ENCODE measurements at places on chromosomes 16 and 17.

- no peak for DNase-seq
These were observed 5.1 kb downstream of the CFAP20 start for GRCh38 chr16:58123896-58124600.

DNA sequence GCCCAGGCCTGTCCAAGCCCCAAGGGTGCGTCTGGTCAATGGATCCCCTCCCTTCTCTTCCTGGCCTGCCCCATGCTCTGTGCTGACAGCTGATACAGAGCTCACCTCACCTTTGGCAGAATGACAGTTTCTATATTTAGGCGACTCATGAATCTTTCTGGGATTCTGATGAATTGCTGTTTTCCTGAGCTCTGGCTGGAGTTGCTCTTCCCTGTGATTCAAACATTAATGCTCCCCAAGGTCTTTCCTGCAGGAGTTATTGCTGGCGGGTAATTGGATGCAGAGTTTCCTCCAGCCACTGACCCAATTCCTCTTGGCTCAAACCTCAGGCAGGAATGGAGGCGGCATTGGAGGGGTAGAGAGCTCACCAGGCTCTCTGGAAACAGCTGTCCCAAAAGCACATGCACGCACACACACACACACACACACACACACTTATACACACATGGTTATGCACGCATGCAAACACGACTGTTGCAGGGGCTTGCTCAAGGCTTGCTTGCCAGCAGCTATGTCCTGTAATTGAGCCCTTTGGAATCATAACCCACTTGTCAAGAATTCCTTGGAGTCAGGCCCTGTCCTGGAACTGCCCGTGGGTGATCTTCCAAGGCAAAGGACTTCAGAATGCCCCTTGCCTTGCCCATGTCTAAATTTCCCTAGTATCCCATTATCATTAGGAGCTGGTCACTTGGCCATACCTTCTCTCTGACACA is 128.8 kb downstream of the ASIC2 start:
- DNase-seq: no peak

GRCh38 chr17:34206569-34206968 is 48.5 kb upstream of the CCL2 start:
- DNase-seq: no peak

GRCh38 chr17:65902831-65903522 is 289.0 kb downstream of the CEP112 start:
- DNase-seq: no peak

DNA sequence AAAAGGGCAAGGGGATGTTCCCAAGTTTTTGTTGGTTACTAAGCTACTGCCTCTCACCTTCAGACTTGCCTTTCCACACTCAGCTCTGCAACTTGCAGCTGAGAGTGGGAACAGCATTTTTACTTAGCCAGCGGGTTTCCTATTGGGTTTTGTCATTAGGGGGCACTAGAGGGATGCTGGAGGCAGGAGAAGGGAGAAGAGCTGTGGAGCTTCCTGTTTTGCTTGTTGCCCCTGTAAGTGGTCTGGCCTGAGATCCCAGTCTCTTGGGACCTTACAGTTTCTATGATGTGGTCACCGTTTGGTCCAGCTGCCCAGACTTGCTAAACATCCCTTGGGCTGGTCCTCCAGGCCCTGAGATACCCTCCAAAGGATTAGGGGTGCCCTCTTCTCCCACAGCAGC is 209.6 kb upstream of the NLRP1 start:
- no peak for DNase-seq

GRCh38 chr16:6753553-6753952 is 579.1 kb upstream of the RBFOX1 start:
- no peak for DNase-seq

DNA sequence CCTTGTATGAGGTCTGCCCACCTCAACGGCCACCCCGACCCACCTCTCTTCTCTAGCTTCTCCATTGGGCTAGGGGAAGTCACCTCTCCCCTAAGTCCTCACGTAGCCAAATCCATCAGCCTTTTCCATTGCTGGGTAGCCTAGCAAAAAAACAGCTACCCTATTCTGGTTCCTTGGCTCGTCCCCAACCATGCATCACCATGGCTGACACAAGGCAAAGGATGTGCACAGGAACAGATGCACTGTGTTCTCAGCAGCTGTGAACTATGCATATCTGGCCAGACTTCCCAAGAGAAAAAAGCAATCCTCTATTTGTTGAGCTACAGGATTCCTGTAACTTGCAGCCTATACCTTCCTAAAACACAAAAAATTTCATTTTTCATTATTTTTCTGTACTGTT is 22.0 kb upstream of the FLCN start:
- DNase-seq: no peak

GRCh38 chr16:25689137-25689836 is 2.5 kb upstream of the HS3ST4 start:
- no peak for DNase-seq

GRCh38 chr16:87960852-87961251 is 9.6 kb downstream of the BANP start:
- DNase-seq: no peak

DNA sequence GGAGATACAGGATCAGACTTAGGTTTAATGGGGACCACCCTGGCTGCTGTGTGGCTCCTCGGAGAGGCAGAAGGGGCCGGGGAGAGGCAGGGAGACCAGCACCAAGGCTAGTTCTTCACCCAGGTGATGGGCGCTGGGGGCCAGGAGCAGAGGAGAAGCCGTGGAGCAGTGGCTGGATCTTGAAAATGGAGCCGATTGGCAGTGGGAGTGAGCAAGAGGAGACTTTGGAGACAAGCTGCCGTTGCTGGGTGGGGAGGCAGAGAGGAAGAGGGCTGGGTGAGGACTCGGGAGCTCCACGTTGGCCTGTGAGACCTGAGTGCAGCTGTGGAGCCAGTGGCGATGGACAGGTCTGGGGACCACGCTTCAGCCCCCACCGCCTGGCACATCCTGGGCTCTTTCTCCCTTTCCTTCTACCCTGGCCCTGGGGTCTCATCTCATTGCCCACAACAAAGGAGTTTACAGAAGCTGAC is 9.0 kb downstream of the RAB11FIP4 start:
- DNase-seq: no peak

GRCh38 chr17:34579017-34579946 is at the start of gene TMEM132E:
Gene TMEM132E (plus strand): TSS chr17:34579582. CDS start chr17:34581077, 1,495 bp downstream.
- no peak for DNase-seq

GRCh38 chr17:56447171-56447570 is 146.3 kb upstream of the NOG start:
- no peak for DNase-seq

DNA sequence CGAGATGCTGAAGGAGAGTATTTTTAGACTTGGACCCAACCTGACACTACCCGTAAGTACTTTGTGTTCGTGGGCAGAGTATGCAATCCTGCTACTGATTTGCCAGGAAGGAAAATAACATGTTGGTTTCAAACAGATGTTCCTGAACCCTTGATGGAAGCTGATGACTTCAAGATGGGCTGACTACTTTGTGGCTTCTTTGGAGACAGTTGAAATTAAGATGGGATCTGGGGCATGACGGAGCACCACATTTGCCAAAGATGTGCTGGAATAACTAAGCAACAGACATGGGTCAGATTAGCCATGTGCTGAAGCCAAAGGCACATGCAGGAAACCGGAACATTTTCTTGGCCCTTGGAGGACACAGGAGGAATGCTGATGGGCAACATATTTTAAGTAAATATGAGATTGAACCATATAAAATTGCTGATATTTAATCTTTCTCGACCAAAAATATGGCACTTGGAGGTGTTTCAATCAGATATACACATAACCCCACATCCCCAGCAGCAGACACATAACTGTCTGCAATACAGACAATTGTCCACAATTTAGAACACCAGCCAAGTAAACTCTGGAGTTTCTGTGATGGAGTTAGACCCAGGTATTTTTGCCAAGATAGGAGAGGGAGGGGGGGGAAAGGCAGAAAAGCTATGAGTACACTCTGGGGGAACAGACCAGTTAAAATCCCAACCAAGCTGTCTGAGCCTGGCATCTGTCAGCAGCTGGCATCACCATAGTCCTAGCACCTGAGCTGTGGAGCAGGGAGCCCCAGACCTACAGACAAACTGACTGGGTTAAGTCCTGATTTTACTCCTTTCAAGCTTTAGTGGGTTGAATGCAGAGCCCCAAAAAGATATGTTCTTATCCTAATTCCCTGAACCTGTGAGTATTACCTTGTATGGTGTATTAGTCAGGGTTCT is 329.4 kb upstream of the CDH5 start:
- no peak for DNase-seq

- DNase-seq: no peak
These were observed 1.1 kb upstream of the CHRNB1 start for GRCh38 chr17:7443499-7444485.

DNA sequence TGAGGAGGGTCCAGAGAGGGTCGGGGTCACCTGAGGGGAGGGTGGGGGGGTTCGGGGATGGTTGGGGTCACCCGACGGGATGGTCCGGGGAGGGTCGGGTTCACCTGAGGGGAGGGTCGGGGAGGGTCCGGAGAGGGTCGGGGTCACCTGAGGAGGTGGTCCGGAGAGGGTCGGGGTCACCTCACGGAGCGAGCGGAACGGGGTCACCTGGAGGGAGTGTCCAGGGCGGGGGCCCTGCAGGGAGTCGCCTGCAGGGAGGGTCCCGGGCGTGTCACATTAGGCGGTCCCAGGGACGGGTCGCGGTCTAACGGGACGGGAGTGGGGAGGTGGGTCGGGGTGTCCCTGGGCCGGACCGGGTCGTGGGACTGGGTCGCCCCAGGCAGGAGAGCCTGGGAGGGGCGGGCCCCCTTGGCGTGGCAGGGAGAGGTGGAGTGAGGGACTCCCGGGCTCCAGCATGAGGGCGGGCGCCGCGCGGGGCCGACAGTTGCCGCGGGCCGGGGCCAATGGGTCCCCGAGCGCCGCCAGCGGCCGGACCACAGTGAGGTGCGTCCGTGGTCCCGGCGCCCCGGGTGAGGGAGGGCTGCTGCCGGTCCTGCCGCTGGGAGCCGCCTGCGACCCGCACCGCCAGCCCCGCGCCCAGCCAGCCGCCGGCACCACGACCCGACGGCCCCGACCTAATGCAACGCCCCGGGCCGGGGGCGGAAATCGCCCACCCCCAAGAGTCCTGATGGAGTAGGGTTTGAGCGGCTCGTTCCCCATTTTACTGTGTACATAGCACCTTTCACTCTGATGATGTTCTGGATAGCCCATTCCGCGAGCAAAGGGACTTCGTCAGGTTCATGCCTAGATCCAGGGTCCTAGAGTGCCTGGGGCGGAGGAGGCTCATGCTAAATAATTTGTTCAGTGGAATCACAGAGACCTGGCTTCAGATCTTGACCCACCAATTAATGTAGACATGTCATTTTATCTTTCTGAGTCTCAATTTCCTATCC is 1.2 kb upstream of the ABCA3 start:
- DNase-seq: no peak

- DNase-seq: no peak
These were observed 1.1 kb downstream of the BCO1 start for GRCh38 chr16:81239367-81240121.

GRCh38 chr17:63113167-63113566 is 147.1 kb downstream of the TANC2 start:
- DNase-seq: no peak

- DNase-seq: no peak
These were observed 8.6 kb downstream of the CYB561 start for GRCh38 chr17:63437287-63438091.

DNA sequence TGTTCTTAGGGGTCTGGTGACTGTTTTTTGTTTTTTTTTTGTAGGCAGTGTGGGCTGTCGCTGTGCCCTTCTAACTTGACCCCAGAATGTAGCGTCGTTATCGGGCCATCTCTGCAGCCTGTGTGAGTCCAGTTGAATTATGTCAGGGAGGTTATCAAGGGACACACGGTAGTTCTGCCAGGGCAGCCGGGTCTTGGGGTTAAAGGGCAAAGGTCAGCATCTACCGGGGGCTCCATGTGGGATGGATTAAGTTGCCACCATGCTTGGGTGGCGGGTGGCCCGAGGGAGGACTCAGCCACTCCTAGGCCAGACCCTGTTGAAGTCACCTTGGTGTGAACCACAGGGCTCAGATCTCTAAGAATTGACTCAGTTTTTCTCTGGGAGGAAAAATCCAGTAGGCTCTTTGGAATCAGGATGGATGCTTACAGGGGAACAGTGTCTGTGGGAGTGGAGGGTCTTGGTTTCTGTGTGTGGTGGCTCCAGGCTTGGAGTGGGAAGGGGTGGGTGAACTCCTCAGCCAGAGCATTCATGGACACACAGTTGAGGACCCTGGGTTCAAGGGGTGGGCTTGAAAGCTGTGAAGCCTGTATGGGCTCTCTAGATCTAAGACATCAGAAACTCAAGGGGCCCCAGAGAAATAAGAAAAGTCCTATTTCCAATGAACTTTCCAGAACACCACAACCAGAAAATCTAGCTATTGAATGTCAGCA is 191.7 kb downstream of the IRF8 start:
- DNase-seq: no peak

DNA sequence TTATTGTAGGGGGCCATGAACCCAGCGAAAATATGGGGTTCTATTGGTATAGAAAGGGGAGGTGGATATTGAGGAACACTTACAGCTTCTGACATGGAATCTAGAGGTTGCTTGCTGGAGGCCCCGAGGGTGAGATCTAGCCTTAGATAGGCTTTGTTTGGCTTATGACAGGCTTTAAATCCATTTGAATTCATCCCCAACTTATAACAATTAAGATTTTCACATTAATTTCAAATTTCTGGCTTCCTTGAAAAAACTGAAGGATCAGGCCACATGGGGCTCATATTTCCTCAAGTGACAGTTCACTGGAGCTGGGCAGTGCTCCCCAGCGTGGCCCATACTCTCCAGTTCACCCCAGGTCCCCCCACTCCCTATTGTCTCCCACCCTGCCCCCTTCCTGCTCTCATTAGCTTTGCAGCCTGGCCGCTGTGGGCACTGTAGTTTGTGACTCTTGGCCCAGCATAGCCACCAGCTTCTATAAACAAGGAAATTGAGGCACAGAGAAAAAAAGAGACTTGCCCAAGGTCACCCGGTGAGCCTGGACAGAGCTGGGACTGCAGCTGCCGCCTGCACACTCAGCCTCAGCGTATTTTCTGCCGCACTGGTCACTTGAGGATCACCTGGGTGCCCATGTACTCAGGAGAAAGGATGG is 19.8 kb upstream of the ADGRG1 start:
- no peak for DNase-seq

DNA sequence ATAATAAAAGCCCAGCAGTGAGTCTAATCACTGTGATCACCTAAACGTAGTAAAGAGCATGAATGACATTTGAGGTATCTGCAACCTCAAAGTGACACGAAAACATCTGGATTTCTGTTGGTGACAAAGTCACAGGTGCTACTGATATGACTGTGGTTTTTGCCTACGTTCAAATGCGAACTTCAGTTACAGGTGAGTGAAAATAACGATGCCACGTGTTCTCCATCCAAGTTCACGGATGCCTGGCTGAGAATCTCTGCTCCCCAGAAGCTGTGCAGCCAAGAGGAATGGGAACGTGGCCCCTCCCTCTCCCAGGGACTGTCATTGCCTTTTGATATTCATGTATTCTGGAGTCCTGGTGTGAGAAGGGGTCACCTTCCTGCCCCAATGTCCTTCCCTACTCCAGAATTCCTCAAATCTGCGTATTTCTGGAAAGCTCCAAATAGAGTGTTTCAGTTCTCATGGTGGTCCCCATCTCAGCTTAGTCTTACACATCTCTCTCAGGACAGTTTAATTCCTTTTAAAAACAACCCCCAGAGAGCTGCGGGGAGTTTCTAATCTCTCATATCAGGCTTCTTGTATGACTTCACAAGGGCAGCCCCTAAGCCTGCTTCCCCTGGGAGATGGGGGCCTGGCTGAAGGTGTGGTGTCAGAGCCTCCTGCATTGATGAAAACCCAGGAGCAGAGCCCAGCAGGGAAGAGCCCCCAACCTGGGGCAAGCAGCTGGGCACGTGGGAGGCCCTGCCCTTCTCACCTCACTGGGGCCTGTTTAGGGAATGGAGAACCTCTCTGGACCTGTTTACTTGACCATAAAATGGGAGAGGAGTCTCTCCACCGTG is 25.8 kb downstream of the PIK3R5 start:
- no peak for DNase-seq
